ENCODE measurements at places on chromosomes 3 and 15.

GRCh38 chr3:190001426-190001825, 119.3 kb downstream of the P3H2 start:
- no peak for DNase-seq

- DNase-seq: no peak
Observed at GRCh38 chr15:79093352-79093935, 2.9 kb upstream of the RASGRF1 start.

- no peak for DNase-seq
Observed at GRCh38 chr15:87387766-87388165, 868.8 kb downstream of the NTRK3 start.

GRCh38 chr3:37997791-37998370, 7.3 kb downstream of the VILL start:
- no peak for DNase-seq

DNA sequence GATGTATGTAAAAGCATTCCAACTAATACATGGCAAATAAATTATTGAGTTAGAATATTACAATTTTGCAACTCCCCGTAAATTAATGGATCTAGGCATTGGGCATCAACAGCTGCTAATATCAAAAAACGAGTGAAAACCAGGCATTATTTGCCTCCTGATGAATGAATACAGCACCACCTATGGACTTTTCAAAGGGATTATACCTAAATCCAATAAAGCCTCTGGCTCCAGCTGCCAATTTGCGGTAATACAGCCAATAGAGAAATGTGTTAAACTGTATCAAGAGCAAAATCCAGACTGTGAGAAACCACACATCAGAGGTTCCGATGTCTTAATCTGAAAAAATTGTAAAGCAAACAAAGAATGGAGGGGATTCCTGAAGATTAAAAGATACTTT, 16.3 kb upstream of the A4GNT start:
- no peak for DNase-seq

- no peak for DNase-seq
Observed at GRCh38 chr3:19487386-19487785, 339.1 kb downstream of the KCNH8 start.

DNA sequence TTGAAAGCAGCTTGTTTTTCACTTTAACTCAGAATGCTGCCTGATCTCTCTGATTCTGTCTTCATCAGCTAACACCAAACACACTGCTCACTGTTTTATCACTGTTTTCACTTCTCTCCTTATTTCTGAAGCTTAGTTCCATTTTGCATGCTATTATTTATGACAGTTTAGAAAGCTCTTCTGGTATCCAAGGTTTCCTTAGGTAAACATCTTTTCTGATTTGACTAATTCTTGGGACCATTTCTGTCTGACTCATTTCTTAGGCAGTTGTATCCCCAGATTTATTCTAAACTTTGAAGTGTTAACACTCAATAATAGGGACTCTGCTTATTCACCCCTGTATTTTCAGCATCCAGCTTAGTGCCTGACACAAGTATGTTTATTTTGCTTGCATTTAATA, 167.7 kb downstream of the BCHE start:
- DNase-seq: peak; percentile 4

GRCh38 chr3:1251282-1252060, 158.6 kb downstream of the CNTN6 start:
- DNase-seq: no peak

DNA sequence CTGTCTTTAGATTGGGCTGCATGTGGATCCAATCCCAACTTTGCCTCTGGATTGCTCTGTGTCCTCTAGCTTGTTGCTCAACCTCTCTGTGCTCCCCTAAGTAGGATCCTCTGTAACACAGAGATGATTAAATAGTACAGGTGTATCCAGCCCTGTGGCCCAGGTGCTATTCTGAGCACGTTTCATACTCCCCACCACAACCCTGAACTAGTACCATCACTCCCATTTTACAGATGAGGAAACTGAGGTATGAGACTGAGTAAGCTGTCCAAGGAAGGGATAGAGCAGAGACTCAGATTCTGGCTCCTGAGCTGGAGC, 7.2 kb downstream of the ISG20 start:
- no peak for DNase-seq

GRCh38 chr15:80710635-80711554, 15.8 kb downstream of the ABHD17C start:
- DNase-seq: no peak
